M059J (cell line): ENCODE measurements at places on chromosomes 7 and 10.

- DNase-seq, result peak; percentile 51
These were observed 106.6 kb upstream of the INHBA start for GRCh38 chr7:41809529-41809939.

DNA sequence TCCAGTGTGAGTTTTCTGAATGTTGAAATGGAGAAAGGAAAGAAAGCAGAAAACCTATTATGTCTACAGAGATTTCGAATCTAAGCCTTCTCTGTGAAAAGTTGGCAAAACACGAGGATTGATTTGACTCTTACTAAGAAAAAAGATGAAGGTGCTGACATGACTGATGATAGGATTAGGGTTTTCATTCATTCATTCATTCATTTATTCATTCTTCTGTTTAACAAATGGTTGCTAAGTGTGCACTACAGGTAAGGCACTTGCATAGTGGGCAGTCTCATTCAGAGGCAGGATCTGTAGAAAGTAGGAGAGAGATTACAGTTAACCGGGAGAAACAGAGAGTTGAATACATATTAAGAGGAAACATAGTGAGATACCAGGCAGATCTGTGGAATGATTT lies 137.1 kb downstream of the ZNF365 start:
- no peak for DNase-seq

DNA sequence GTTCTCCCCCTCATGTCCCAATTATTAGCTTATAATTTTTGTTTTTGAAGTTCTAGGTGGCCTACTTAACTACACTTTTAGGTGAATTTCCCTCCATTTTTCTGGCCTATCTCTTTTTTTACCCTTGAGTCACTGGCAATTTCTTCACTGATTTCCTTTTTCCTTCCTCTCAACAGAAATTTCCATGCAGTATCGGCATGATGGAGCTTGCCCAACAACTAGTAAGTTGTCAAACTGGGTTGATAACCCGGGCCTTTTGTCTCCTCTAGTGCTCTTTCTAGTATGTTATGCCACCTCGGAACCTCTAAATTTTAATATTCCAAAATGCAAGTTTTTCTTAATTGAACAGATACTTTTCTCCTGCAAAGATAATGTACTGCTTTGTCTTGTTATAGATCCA lies 147.1 kb downstream of the MLLT10 start:
- DNase-seq, result no peak

DNA sequence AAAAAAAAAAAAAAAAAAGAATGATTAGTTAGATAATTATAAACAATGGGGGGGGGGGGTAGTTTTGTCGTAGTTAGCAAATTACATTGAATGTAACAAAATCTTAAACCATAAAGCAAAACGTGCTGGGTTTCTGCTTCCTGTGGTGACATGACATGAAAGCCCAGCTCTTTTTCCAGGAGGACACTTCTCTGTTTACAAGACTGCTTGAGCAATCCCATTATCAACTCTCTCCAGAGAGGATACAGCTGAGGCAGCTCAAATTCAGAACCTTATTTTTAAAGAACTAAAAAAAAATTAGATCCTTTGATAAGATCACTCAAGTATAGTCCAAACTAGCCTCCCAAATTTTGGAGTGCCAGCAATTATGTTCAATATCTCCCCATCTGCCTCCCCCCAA lies 58.6 kb downstream of the ADRB1 start:
- no peak for DNase-seq

DNA sequence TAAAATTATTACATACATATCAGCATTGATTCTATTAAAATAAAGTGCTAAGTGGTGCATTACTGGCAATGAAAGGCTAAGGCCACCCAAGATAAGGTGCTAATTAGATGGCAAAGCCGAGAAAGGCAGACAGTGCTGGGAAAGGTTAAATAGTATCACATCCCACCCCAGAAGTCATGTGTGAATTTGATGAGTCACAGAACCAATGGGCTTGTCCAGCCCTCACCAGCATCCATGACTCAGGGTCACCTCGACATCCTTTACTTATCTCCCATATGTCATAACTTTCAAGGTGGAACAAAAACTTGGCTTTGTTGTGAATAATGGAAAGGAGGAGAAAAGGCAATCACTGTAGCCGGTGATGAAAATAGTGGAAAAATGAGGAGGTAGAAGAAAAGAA lies 459.1 kb downstream of the PLXNA4 start:
- DNase-seq, result peak; percentile 87

DNA sequence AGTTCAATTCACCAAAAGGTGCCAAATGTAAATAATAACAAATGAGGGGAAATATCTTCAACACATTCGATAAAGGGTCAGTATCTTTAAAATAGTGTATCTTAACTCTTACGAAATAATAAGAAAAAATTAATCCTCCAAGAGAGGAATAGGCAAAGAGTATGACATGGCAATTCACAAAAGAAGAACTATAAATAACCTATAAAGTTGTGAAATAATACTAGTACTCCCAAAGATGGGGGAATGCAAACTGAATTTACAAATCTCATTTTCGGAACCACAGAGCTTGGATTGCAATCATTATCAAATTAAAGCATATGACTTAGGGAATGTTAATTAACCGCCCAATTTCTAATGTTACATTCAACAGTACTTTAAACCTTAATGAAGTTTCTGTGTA lies 78.2 kb upstream of the TARP start:
- no peak for DNase-seq
